ENCODE measurements at places on chromosomes 1 and 21.

- DNase-seq = peak; percentile 63
Measured at GRCh38 chr1:19390901-19391595, 78.9 kb downstream of the SLC66A1 start.

DNA sequence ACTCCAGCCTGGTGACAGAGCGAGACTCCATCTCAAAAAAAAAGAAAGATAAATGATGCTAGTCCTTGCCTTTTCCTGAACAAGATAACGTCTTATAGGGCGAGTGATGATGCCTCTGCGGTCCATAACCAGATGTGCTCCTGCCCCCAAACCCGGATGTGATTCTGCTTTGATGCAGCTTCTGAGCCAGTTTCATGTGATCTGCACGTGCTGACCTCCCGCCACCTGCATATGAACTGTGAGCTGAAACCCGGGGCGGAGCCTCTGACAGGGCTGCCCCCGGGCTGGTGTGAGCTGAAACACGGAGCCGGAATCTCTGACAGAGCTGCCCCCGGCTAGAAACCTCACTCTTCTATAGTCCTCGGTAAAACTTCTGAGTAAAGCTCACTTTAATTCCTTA, 1.3 kb downstream of the KRTAP12-4 start:
- DNase-seq = no peak

GRCh38 chr1:56584910-56585528, 5.7 kb upstream of the PLPP3 start:
- DNase-seq = no peak

DNA sequence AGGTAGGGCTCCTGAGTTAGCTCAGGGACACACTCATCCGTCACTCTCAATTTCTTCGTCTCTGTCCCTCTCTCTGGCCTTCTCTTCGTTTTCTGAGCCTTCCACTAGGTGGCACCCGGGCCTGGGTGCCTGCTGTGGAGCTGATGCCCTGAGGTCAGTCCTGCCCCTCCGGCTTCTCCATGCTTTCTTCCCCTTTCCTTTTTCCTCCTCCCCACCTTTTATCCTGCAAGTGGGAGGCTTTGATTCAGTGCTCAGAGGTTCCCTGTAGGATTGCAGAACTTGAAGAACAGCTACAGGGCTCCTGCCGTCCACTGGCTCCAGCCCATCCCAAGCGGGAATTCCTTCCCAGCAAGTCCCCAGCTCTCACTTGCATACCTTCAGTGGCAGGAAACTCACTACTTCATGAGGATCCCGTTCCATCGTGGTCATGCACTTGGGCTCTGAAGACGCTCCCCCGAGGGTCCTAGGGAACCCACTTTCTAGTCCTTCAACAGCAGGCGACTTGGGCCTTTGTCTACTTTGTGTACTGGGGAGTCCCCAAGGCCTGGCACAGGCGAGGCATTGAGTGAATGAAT, 45.6 kb downstream of the SRRM1 start:
- peak; percentile 64 for DNase-seq

- DNase-seq = no peak
Measured at GRCh38 chr1:153474347-153474746, 13.9 kb upstream of the S100A7 start.

- DNase-seq = no peak
Measured at GRCh38 chr1:225746361-225747179, 31.1 kb upstream of the SRP9 start.

DNA sequence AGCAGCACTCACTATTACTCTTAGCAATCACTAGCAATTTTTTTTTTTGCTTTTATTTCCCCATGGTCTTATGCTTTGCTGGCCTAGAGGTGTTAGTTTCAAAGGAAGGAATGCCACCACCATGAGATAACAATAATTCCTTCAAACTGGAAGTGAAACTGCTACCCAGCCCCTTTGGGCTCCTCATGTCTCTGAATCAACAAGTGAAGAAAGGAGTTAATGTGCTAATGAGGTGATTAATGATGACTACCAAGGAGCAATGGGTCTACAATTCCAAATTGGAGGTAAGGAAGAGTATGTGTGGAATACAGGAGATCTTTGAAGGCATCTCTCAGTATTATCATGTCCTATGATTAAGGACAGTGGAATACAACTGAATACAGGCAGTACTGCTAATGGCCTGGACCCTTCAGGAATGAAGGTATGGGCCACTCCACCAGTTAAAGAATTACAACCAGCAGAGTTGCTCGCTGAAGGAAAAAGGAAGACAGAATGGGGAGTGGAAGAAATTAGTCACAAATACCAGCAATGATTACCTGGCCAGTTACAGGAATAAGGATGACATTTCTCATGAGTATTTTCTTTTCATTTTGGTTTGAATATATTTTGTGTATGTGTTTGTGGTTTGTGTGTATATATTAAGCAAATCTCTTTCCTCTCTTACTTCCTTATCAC, 652.9 kb downstream of the ADGRL2 start:
- no peak for DNase-seq

- no peak for DNase-seq
Measured at GRCh38 chr1:187689129-187689528, 860.4 kb downstream of the PLA2G4A start.

DNA sequence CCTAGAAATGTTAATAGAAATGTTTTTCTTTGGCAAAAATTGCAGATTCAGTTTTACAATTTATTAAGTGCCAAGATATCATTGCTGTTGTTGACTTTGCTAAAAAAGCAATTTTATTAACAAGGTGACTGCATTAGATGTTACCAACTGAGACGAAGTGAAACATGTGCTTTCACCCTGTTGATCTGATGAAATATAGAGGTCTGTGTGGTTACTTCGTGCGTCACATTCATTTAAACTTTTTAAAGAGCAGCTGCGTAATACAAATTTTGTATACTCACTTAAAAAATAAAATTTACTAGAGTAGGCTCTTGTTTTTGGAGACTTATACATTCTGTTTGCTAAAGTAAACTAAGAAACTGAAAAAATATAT, 465.7 kb downstream of the USP25 start:
- no peak for DNase-seq

- no peak for DNase-seq
Measured at GRCh38 chr1:193614275-193614674, 427.9 kb upstream of the B3GALT2 start.

DNA sequence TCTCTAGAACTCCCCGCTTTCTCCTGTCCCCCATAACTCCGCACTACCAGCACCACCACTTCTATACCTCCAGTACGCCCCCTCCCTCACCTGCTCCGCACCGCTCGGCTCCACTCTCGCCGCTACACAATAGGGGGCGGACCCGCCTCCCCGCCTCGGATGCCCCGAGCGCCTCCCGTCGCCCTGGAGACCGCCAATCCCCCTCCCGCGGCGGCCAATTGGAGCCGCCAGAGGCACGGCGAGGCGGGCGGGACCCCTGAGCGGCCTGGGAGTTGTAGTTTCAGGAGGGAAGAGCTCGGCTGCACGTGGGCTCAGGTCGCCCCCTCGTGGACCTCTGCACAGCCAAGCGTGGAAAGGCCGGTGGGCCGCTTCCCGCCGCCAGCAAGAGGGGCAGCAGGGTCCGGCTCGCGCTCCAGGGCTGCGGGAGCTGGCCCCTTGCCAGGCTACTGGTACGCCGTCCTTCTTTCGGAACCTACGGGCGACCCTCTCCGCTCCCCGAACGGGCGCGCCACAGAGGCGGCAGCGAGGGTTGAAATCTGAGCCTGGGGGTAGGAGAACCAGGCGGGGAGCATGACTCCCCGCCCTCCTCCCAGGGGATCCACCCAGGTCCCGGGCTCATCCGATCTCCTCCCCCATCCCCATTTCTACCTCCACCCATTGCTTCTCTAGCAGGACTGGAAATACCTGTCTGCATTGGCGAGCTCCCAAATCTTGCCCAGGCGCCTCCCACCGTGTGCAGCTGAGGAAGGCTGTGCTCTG, at the start of gene IGSF9:
Gene IGSF9 (minus strand): TSS at position 131 of the 759 bp plus-strand sequence. CDS start 2,159 bp downstream, outside the sequence.
- peak; percentile 66 for DNase-seq

DNA sequence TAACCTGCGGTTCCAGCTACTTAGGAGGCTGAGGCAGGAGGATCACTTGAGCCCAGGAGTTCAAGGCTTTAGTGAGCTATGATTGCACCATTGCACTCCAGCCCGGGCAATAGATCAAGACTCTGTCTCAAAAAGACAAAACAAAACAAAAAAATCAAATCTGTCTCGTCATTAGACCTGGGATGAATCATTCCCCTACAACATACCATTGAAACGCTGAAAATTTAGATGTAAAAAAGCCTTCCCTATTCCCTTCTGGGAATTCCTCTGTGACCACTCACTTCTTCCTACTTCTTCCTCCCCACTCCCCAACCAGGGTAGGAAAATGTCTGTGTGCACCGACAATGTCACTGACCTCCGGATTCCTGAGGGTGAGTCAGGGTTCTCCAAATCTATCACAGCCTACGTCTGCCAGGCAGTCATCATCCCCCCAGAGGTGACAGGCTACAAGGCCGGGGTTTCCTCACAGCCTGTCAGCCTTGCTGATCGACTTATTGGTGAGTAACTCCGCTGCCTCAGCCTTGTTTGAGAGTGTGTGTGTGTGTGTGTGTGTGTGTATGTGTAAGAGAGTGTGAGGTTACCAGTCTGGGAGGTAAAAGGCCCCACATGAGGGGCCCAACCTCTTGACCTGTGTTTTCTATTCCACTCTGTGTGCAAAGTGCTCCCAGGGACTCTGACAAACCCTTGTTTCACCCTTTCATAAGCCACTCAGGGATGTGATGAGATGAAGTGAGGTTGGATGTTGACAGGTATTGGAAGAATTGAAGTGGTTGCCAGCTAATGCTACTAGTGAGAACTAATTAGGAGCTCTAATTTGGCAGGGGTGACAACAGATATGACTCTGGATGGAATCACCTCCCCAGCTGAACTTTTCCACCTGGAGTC, 16.3 kb upstream of the SARS1 start:
- DNase-seq = peak; percentile 42

DNA sequence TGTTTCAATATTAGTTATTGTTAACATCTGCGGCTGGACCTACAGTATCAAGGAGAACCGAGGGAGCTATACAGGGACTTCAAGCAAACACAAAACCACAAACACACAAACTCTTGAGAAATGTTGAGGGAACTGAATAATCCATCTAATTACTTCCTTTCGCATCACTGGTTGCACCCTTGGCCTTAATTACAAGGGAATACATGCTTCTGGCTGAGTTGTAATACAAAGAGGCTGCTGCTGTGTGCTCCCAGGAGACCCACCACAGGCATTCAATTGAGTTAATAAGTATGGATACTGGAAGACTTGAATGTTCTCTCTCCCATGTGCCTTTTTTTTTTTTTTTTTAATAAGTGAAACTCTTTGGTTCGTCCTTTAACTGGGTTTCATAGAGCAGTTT, 16.8 kb upstream of the SMYD2 start:
- DNase-seq = no peak

- no peak for DNase-seq
Measured at GRCh38 chr1:33010932-33011731, 25.6 kb downstream of the AK2 start.

- no peak for DNase-seq
Measured at GRCh38 chr1:167488786-167489185, 29.5 kb downstream of the CD247 start.

- DNase-seq = no peak
Measured at GRCh38 chr1:235878082-235878811, 11.5 kb upstream of the LYST start.

DNA sequence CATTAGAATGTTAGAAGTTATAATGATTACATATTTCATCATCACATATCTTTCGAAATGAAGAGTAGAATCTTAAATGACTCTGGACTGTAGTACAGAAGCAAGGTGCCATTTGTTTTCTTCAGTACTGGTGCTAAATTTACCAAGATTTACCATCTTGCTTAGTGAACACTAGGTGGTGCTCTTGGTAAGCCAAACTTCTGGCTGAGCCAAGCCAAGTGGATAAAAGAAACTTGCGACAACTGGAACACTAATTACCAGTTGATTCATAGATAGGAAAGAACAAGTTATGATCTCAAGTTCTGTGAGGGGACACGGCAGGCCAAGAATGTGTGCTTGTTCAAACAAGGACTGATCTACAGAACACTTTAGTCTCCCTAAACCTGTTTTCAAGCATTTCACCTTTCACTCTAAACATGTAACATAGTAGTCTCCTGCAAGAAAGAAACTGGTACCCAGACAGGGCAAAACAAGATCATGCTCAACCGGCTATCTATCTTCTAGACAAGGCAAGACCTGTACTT, 19.8 kb downstream of the SPRTN start:
- no peak for DNase-seq

GRCh38 chr1:39609618-39610331, 29.7 kb downstream of the HEYL start:
- peak; percentile 90 for DNase-seq

DNA sequence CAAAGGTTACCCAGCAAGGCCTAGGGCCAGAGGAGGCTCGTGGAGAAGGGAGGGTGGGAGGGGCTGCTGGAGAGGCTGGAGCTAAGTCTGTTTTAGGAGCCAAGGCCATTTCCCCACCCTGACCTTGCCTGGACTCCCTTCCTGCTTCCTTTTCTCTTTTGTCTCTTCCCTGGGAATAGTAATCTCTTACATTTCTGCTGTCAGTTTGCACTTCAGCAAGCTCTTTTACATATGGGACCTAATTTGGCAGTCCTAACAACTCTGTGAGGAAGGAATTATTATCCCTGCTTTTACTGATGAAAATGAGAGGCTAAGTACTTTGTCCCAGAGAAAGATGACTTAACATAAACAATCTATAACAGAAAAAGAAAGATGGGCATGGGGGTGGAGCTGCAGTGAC, 13.8 kb downstream of the OPTC start:
- no peak for DNase-seq

- DNase-seq = no peak
Measured at GRCh38 chr1:206796981-206797402, 24.7 kb upstream of the IL10 start.

DNA sequence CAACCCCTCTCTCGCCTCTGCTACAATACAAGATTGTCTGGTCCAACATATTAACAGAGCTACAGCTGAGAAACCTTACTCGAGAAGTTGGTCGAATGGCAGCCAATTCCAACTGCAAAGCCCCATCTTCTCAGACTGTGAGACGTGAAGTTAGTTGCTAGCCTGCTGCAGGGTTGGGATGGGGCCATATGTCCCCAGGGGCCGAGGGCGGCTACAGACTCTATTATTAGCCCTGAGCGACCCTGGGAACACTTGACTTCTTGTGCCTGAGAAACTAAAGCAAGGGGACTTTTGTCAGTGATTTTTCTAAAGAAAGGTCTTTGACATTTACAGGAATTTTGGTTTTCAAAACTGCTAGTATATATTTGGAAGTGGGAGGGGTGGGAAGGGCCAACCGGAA, 13.7 kb downstream of the NCF2 start:
- no peak for DNase-seq

DNA sequence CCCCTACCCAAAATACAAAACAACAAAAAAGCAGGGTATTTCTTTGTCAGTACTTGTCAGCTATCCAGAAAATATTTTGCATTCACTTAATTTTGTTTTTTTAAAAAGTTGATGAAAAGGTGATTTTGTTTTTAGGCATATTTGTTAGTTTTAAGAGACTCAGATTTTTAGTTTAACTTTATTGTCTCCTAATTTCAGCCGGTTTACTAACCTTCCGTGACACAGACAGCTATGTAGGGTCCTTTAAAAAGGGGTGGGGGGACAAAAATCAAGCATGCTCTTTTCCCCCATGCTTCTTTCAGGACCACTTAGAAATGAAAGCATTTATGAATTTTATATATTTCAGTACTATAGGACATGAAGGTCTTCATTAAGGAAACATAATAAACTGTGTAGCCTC, 1.6 kb downstream of the PBX1 start:
- DNase-seq = no peak

Measured in activated CD4-positive, alpha-beta T cell treated with anti-CD3 and anti-CD28 coated beads, Interleukin-2, amount 50 U/mL, for 48 hours (primary cell).